ENCODE measurements at places on chromosomes 1 and 21.

GRCh38 chr1:34155860-34156259 lies 9.2 kb downstream of the CSMD2 start:
- DNase-seq: no peak

DNA sequence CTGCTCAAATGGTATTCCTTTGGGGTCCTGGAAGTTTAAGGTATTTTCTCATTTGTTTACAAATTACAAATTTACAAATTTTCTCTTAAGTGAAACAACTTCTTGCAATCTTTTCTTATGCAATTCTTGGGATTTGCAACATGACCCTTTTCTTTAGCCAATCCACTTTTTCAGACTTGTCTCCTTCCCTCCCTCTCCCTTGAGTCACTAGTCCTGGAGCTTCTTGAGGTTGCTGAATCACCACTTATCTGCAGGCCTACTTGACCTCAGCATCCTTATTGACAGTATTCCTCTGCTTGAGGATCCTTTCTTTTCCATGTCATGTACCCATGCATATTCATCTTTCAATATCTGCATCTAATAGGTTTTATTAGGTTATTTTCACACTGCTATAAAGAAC lies 302.8 kb upstream of the ADAMTS5 start:
- DNase-seq: no peak

- DNase-seq: no peak
Measured at GRCh38 chr1:195188821-195189220, 1419.4 kb downstream of the KCNT2 start.

DNA sequence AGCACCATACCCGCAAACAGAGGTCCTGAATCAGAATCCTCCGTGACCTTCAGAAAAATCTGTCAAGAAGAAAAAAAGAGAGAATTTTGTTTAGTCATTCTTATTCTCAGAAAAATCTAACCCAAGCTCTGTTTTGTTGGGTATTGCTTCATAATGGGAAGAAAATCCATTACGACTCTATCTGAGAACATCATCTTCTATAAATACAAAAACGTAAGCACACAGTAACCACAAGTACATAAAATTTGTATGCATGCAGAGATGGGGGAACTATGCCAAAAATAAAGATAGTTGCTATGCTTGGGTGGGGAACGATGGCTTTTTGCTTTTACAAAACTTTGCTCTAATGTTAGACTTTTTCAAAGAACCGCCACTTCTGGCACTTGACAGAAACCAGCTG lies 84.2 kb downstream of the ABCA4 start:
- DNase-seq: no peak

DNA sequence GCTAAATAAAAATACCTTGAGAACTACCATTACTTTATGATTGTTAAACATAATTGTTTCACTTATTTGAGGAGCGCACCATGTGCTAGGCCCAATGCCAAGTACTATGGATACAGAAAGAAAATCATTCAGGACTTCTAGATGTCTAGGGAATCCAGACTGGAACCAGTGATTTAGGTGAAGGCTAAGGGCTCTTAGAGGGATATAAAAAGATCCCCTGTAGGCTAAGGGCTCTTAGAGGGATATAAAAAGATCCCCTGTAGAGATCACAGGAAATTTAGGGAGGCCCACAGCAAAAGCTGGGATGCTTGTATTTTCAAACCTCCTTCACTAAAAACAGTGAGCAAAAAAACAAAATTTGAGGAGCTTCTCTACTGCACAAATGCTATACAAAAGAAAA lies 6.7 kb downstream of the TOR1AIP2 start:
- DNase-seq: no peak

DNA sequence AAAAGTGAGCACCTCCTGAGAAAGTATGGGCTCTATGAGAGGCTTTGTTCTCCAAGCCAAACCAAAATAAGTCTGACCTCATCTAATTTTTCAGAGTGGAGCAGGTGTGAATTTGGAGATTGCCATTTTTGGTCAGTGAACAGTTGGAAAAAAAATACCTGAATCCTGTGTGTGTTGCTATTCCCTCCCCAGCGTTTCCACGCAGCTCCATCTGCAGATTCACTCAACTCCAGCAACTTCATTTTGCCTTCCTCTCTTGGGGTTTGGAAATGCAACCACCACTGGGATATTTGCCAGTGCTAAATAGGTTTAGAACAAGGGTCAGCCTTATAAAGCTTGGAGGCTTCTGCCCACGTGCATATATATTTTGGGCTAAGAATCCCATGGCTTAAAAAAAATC lies 11.2 kb downstream of the CASQ2 start:
- no peak for DNase-seq

- DNase-seq: no peak
Measured at GRCh38 chr1:242139442-242139841, 140.5 kb upstream of the MAP1LC3C start.

DNA sequence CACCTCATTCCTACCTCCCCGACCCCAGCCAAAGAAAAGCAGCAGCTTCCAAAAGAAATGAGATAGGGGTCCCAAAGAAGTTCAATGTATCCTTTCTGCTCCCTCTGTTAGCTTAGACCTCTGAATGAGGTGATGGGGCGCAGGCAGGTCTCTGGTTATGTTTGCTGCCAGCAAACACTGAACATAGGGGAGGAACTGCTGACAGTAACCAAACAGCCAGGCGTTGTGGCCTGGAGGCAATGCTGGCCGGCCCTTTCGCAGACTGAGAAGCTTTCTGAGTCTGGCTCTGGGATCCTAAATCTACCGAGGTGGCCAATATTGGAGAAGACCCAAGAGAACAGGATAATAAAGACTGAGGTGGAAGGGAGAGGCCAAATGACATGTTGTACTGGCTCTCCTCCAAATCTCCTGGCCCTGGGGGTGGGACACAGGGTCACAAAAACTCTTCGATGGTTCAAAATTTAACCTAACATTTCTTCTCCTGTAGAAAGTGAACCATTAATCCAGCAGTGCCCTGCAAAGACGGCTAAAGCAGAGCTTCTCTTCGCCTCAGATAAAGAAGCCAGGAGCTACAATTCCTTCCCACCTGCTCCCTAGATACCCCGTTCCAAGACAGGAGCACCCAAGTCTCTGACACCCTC lies 19.6 kb downstream of the SSR2 start:
- no peak for DNase-seq

- DNase-seq: no peak
Measured at GRCh38 chr1:221308534-221309511, 429.6 kb downstream of the HLX start.

GRCh38 chr21:29315131-29315749 lies 16.5 kb downstream of the BACH1 start:
- DNase-seq: no peak

- DNase-seq: no peak
Measured at GRCh38 chr1:87150143-87150542, 178.5 kb upstream of the LMO4 start.

GRCh38 chr1:78617615-78618026 lies 2.6 kb upstream of the IFI44L start:
- DNase-seq: peak; percentile 88

- no peak for DNase-seq
Measured at GRCh38 chr1:91724231-91724630, 161.7 kb downstream of the TGFBR3 start.

- DNase-seq: no peak
Measured at GRCh38 chr1:31180338-31180737, 59.3 kb downstream of the NKAIN1 start.

DNA sequence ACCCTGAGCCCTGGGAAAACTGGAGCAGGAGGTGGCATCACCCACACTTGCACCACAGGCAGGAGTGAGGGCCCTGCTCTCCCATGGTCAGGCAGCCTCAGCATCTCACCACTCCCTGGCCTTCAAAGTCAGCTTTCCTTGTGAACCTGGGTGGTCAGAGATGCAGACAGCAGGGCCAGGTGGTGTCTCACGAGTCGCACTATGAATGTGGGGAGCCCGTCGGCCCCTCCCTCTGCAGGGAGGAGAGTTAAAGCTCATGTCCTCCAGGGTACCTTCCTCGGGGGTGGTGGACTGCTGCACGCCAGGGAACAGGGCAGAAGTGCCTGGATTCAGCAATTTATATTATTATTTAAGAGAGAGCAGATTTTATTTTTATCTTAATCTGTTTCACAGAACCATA lies 24.1 kb downstream of the ABCG1 start:
- DNase-seq: no peak

DNA sequence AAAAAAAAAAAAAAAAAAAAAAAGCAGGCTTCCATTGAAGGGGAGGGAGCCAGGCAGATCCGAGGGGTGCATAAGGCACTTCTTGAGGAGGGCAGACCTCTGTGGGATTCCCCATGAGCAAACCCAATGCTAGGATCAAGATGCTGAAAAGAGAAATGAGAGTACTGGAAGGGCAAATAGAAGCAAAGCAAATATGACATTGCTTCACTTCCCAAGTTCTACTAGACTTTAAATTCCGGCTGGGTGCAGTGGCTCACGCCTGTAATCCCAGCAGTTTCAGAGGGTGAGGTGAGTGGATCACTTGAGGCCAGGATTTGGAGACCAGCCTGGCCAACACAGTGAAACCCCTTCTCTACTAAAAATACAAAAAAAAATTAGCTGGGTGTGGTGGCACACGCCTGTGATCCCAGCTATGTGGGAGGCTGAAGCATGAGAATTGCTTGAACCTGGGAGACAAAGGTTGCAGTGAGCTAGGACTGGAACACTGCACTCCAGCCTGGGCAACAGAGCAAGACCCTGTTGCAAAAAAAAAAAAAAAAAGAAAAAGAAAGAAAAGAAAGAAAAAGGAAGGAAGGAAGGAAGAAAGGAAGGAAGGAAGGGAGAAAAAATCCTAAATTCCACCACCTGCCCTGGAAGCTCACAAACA lies 23.1 kb upstream of the PALMD start:
- no peak for DNase-seq

GRCh38 chr1:201826830-201827229 lies 2.1 kb upstream of the IPO9 start:
- DNase-seq: no peak

GRCh38 chr1:37354876-37355650 lies 119.3 kb upstream of the ZC3H12A start:
- DNase-seq: no peak

DNA sequence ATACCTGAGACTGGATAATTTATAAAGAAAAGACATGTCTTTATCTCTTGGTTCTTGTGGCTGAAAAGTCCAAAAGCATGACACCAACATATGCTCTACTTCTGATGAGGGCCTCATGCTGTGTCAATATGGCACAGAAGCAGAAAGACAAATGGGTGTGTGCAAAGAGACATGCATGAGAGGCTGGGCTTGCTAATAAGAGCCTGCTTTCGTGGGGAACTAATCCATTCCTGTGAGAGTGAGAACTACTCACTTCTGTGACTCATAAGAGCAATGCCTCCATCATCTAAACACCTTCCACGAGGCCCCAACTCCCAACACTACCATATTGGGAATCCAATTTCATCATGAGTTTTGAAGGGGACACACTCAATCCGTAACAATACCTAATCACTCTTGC lies 340.0 kb upstream of the DUSP10 start:
- DNase-seq: no peak

DNA sequence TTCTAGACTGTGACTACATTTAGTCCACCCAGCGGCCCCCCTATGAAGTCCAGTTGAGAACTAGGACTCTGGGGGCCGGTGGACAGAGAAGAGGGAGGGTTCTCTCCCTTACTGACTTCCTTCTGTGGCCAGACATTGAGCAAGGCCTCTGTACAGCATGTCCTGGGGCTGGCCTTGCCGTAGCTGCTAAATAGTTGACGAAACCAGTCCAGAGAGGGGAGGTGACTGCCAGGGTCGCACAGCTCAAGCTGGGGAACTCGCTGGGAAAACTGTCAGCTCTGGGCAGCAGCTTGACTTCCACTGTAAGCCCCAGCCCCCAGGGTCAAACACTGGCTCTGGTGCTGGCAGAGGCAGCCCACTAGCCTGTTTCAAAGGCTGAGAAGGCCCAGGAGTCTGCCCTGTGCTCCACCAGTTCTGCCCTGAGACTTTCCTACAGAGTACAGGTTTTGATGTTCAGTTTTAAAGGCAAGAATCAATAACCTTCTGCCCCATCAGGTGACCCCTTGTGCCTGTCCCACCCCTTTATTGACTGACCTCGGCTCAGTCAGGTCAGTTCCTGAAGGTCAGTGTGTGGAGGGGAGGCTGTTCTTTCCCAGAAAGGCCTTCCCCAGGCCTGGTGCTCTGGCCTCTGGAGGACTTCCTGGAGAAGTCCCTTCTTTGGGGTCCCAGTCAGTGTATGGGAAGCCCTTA lies 14.1 kb downstream of the PCSK9 start:
- no peak for DNase-seq

GRCh38 chr1:214280386-214281020 lies 456 bp upstream of the SMYD2 start:
- no peak for DNase-seq

- no peak for DNase-seq
Measured at GRCh38 chr1:22247527-22248245, 104.8 kb upstream of the WNT4 start.

GRCh38 chr1:199976496-199977144 lies 50.9 kb upstream of the NR5A2 start:
- DNase-seq: no peak

GRCh38 chr1:101235696-101236515 lies 913 bp upstream of the S1PR1 start:
- DNase-seq: peak; percentile 87

DNA sequence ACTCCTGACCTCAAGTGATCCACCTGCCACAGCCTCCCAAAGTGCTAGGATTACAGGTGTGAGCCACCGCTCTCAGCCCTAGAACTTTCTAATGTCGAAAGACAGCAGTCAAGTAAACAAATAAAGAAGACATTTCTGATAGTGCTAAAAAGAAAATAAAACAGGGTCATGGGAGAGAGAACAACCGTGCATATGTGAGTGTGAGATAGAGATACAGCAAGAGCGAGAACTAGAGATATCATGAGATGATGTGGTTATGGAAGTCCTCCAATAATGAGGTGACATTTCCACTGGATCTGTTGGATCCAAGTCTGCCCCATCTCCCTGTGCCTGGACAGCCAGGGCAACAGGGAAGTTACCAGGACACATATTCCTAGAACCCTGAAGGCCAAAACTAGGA lies 4.6 kb upstream of the TENT5B start:
- DNase-seq: no peak

DNA sequence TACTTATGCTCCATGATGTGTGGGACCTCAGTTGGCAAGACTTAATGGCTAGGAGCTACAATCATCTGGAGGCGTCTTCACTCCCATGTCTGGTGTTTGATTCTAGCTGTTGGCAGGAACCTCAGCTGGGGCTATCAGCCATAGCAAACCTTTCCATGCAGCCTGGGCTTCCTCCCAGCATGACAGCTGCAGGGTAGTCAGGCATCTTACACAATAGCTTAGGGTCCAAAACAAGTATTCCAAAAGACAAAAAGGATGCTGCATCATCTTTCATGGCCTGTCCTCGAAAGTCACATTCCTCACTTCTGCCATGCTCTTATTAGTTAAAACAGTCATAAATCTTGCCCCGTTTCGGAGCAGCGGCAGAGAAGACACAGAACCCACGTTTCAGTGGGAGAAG lies 90.9 kb downstream of the LRRC8C start:
- DNase-seq: no peak
